AG04450 (cell line): ENCODE measurements at places on chromosomes 3 and 15.

GRCh38 chr3:146539315-146539714 lies 5.1 kb downstream of the PLSCR1 start:
- DNase-seq = no peak

DNA sequence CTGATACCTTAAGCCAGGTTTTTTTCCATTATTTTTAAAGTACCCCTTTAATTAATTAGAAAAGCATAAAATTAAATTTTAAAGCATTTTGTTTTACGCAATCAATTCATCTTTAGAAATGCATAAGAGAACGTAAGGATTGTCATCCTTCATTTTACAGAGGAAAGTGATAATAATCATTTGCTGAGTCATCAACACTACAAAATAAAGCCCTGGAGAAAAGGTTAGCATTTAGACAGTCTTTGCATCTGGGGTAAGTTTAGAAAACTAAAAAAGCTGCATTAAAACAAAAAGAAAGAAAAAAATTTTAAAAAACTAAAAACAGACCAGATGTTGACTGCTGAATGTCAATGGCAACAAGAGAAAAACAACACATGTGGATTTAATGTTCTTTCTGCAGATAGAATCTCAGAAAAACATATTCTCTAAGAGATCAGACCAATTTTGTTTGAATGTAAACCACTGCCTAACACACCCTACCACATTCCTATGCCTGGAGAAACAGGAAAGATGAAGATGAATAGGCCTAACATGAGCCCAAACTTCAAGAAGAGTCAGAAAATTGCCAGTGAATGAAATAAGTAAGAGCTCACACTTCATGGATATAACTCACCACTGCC lies 59.9 kb downstream of the SUCNR1 start:
- DNase-seq = no peak

DNA sequence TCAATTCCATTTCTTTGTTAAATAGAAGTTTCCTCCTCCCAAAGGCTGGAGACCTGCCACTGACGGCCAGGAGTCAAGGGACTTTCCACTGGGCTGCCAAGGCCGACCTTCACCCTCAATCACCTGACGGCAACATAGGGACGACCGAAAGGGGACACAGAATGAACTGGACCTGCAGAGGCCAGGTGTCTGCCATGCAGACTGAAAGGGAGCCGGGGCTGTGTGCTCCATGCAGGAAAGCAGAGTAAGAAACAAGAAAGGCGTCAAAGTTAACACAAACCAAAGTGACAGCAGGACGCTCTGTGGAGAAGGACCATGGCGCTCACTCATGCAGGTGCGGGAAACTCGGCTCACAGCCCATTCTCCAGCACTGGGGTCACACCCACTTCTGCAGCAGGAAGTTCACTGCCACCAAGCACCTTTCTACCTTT lies 26.1 kb downstream of the ZXDC start:
- no peak for DNase-seq

GRCh38 chr15:39587096-39587721 lies 6.3 kb downstream of the THBS1 start:
- DNase-seq = no peak

DNA sequence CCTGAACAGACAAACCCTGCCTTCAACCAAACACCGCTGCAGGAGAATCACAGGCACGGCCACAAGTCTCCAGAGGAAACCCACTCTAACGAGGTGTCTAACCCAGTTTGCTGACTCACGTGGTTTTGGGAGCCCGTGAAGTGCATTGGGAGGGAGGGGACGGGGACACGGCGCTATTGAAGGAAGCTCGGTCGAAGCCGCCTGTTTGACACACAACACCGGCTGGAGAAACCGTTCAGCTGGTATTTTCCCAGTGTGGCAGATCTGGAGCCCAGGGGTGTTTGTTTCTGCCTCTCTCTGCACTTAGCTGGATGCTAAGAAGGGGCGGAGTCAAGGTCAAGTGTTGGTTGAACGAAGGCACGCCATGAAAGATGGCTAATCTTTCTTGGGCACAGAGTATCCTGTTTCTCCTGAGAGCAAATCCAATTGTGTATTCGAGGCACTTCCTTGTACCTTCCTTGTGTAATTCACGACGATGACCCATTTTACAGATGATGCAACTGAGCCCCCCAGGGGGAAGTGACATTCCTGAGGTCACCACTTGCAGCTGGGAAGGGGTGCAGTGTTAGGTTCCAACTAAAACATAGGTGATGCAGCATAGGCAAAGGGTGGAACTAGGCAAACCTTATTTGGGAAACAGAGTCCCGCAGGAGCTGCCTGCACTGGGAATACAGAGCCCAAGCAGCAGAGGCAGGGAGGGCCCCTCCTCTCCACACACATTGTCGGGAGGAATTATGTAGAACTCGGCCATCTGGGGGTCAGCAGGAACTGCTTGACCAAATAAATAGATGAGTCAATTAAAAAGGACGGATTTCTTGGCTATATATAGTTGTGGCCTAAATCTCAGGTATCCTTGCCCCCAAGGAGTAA lies 22.5 kb downstream of the SLC6A6 start:
- no peak for DNase-seq

GRCh38 chr3:155656466-155656865 lies 88.4 kb downstream of the PLCH1 start:
- DNase-seq = no peak

DNA sequence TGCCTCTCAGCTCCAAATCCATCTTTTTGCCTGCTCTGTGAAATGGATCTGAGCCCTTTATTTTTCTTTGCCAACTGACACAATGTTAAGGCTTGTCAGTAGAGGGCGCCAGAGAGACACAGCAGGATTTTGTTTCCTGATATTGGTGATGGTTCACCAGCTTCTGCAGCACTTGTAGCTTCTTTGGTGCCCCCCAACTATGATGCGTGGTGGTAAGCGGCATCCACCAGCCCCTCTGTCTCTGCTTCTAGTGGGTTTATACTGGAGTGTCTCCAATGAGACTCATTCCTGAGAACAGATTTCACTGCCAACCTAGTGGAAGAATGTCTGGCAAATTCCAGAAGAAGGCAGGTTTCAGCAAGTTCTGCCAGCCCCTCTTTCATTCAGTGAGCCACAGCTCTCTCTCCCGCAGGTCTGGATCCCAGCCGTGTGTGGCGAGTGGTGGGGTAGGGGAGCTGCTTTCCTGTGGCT lies 471.9 kb upstream of the FRG2C start:
- DNase-seq = no peak

- no peak for DNase-seq
Observed at GRCh38 chr3:58210761-58211460, at the start of gene DNASE1L3. TSS of gene DNASE1L3 (minus strand) at chr3:58210972. CDS start at chr3:58210906, 66 bp downstream.

DNA sequence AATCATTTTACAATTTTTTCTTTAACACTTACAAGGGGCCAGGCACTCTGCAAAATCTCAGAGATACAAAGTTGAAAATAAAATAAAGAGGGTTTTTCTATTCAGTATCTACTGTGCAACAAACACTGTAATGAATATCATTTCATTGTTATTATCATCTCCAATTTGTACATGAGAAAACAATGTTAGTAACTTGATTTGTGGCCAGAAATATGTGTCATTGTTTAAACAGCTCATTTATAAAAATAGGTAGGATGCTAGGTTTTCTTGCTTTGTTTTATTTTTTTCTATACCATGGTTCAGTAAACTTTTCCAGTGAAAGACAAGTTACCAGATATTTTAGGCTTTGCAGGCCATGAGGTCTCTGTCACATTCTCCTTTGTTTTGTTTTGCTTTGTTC lies 318.1 kb upstream of the UBE2E2 start:
- DNase-seq = no peak

DNA sequence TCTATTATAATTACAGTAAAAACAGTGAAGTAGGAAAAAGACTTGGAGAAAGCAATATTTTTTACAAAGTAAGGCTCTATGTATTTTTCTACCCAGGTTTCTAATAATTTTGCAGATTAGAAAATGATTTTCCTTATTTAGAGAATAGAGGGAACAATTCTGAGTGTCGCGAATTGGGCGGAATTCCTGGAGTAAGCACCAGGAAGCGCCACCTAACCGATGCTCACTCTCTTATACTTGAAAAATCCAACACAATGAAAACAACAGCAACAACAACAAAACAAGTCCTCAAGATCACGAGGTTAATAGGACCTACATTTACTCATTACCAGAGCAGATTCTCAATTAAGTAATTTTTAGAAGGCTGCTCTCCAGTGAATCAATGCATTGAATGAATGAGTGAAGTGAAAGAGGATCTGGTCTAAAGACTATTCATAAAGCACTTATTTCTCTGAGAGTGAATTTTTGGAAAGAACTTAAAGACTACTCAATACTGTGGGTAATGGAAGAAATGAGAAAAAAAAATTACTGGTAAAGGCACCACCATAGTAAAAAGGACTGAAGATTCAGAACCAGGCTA lies 158.0 kb downstream of the MEIS2 start:
- no peak for DNase-seq

DNA sequence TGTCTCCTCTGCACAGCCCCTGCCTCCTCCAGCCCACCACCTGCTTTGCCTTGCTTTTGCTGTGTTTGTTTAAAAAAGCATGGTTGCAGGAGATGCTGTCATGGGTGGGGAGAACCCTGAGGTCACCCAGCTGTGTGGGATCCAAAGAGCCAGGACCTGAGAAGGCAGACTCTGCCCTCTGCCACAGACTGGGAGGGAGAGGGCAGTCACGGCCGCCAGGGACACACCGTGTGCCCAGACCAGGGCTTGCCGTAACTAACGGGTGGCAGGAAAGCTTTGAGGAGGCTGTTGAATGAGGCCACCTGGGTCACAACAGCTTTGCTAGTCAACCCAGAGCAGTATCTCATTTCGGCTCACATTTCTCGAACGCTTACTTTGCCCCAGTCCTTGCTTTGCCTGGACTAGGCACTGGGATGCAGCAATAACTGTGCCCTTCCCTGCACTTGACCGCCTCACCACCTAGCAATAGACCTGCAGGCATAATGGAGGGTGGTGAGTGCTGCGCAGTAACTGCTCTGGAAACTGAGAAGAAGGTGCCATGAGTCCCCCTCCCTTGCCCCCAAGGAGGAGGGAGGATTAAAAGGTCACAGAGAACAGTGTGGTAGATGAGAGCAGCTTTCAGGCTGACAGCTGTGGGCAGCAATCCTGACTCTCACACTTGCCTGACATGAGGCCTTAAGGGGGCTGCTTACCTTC lies 55.0 kb upstream of the CTDSPL start:
- no peak for DNase-seq

DNA sequence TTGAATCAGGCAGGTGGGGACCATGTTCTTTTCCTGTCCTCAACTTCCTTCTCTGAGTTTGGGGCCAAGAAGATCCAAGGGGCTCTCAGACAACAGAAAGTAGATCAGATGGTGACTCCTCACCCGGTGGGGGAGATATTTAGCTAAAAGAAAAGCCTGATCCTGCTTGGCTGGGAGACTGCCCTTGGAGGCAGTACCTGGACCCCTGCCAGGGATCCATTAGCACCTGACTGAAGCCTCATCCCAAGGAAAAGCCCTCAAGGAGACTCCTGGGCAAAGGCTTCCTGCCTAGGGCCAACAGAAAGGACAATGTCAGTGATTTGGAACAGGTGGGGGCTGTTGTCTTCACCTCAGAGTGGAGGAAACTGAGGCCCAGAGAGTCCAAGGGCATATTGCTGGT lies 33.5 kb upstream of the HHATL start:
- DNase-seq = no peak

DNA sequence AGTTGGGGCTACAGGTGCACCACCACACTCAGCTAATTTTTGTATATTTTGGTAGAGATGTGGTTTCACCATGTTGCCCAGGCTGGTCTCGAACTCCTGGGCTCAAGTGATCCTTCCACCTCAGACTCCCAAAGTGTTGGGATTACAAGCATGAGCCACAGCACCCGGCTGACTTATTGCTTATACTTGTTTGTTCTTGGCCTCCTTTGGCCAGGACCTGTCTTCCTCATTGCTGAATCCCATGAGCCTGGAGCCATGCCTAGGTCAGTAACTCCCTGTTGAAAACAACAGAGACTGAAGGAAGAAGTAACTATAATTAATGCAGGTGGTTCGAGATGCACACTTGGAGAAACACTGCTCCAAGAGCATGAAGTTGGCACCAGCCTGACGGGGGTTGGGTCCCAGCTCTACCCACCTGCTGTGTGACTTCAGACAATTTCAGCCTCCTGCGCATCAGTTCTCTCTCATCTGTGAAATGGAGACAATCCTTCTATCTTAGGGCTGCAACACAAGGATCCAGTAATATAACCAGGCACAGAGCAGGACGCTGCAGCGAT lies 38.9 kb downstream of the CPN2 start:
- no peak for DNase-seq
